ENCODE measurements at places on chromosomes 5 and 9.

- no peak for DNase-seq
Observed at GRCh38 chr5:82058710-82059109, 86.9 kb downstream of the ATG10 start.

DNA sequence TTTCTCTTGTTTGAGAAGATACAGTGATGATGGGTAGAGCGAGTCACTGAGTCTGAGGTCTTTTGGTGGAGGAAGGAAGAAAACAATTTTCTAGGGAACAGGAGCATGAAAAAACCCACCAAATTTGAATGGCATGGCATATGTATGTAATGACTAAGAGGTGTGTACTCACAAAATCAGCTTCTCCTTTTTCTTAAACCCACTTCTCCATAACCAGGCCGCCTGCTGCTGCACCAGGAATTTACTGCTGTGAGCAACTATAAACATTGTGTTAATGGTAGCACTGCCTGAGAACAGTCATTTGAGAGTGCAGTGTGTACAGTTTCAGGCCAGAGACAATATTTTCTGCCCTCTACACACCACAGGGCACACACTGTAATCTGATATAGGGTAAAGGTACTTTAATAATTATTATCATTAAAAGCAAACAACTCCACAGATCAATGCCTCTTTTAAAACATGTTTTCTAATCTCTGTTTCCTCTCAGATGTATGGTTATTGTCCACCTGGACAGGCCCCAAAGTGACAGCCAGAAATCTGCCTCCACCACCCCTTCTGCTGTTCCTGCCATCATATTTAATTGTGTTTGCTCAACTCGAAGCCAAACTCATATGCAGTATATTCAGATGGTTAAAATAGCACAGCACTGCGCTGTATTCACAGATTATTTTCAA lies 241.6 kb downstream of the KIAA0825 start:
- DNase-seq = no peak

DNA sequence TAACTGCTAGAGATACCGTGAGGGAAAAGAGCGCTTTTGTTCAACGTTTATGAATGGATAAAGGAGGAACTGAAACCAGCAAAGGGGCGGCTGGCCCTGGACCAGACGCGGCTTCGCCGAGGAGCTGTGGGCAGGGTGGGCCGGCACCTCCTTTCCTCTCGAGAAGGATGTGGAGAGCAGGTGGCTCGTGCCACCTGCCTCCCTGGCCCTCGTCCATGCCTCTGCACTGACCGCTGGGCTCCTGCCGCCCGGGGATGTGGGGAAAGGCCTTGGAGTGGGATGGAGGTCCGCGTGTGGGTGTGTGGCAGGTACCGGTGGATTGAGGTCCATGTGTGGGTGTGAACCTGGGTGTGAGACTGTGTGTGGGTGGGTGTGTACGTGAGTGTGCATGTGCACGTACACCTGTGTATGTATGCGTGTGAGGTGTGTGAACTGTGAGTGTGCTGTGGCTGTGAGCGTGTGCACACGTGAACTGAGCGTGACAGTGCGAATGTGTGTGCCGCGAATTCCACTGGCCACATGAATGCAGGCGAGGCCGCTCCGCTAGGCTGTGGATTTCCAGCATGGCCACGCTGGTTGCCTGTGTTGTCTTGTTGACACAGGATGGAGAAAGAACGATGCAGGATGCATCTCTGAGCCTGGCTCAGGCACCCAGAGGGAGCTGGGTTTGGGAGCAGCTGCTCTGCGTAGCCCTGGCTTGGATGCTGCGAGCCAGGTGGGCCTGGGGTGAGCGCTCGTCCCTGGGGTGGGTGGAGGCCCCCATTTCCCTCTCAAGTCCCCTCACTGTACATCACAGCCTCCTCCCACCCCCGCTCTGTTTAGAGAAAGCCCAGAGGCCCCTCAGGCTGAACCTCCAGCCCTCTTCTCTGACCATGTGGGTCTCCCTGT lies 4.4 kb upstream of the CEP72 start:
- DNase-seq = no peak

DNA sequence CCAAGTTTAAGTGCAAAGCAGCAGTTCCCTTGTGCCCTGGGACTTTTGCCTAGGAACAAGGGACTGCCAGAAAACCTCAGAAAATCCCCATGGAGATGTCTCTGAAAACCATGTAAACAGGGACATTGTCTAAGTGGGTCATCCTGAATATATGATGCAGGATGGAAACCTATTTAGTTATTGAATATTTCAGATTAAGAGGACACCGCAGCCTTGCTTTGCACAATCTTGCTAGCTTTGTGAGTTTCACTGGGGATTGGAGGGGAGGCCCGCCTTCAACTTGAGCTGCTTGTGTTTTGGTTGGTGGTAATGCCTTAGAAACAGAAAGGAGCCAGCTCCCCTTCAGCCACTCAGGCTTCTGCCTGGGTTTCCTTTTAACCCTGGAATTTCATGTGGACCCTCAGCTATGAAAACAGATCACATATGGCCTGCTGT lies 112.8 kb downstream of the C9orf152 start:
- no peak for DNase-seq
